Mammary microvascular endothelial cell (primary cell): ENCODE measurements at places on chromosomes 2 and 18. TPM values are rescaled to one million over a fixed set of nuclear protein-coding genes. Genes with fewer than 3 reads are reported as not detected.

NT5DC4 gene
- not detected in 2 replicates for total RNA-seq

DNAH7 gene
- 0.49 TPM in 1 of 2 replicates, not detected in the other for total RNA-seq

PRKAG3 gene
- total RNA-seq = not detected in 2 replicates

TTN gene
- total RNA-seq = 0.79 and 4.7 TPM in 2 replicates

DAW1 gene
- 0.20 and 0.25 TPM in 2 replicates for total RNA-seq

ZNF521 gene
- 18.1 and 25.3 TPM in 2 replicates for total RNA-seq

OTOS gene
- total RNA-seq = not detected in 2 replicates

INSIG2 gene
- 10.9 and 12.3 TPM in 2 replicates for total RNA-seq
